Cardiac ventricle fibroblast (primary cell): ENCODE measurements at places on chromosomes 1 and 21. TPM values are rescaled to one million over a fixed set of nuclear protein-coding genes. Genes with fewer than 3 reads are reported as not detected.

The TGFB2 gene
- total RNA-seq: 2.1 and 6.9 TPM in 2 replicates

The TEX38 gene
- not detected in 2 replicates for total RNA-seq

The ANKRD35 gene
- 4.2 and 5.0 TPM in 2 replicates for total RNA-seq

The LCE6A gene
- total RNA-seq: not detected in 2 replicates

The TP73 gene
- not detected in 2 replicates for total RNA-seq

The CADM3 gene
- total RNA-seq: 185 and 186 TPM in 2 replicates

The CORT gene
- total RNA-seq: not detected in 2 replicates

The NKAIN1 gene
- total RNA-seq: 0.50 and 1.1 TPM in 2 replicates

The HTR6 gene
- not detected in 2 replicates for total RNA-seq

The PRXL2B gene
- total RNA-seq: 10.9 and 20.9 TPM in 2 replicates

The DIO1 gene
- not detected in 2 replicates for total RNA-seq

The TDRD5 gene
- total RNA-seq: not detected in 2 replicates

The RNF223 gene
- not detected in 2 replicates for total RNA-seq

The CFAP45 gene
- not detected in 2 replicates for total RNA-seq

The AIRE gene
- total RNA-seq: not detected in 2 replicates

The PLA2G5 gene
- 6.5 and 10.0 TPM in 2 replicates for total RNA-seq

The FRRS1 gene
- 4.4 and 5.6 TPM in 2 replicates for total RNA-seq

The INAVA gene
- not detected in 2 replicates for total RNA-seq

The CCSAP gene
- total RNA-seq: 2.5 and 3.2 TPM in 2 replicates

The LAPTM5 gene
- 1.2 and 1.3 TPM in 2 replicates for total RNA-seq

The DNAJC6 gene
- total RNA-seq: 0.39 and 0.44 TPM in 2 replicates

The MYOM3 gene
- total RNA-seq: not detected in 2 replicates

The OR2L8 gene
- not detected in 2 replicates for total RNA-seq

The CD101 gene
- 0.49 and 0.56 TPM in 2 replicates for total RNA-seq

The PLA2G2C gene
- not detected in 2 replicates for total RNA-seq

The S100A11 gene
- total RNA-seq: 356 and 363 TPM in 2 replicates

The ATP6V1G3 gene
- not detected in 2 replicates for total RNA-seq

The RGS8 gene
- total RNA-seq: not detected in 2 replicates
